ENCODE measurements at places on chromosomes 11 and 22.

GRCh38 chr22:20389288-20389687 lies 4.7 kb upstream of the ZNF74 start:
- no peak for DNase-seq

GRCh38 chr11:28257761-28258160 lies 149.6 kb downstream of the METTL15 start:
- DNase-seq, result no peak

DNA sequence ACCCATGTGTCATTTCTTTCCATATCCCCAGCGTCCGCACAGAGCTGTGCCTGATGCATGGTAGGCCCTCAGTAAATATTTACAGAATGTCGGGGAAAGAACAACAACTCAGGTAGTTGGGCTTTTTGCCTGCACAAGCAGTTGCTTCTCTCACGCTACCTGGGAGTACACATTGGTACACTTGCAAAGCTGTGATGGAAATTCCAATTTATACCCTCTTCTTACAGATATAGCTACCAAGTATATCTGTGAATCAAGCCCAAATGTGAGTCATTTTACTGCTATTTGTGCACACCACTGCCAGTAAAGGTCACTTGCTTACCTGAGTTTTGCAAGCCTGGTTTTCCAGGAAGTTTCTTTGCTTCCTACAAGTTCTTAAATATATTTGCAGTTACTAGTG lies 333.0 kb upstream of the NARS2 start:
- no peak for DNase-seq

DNA sequence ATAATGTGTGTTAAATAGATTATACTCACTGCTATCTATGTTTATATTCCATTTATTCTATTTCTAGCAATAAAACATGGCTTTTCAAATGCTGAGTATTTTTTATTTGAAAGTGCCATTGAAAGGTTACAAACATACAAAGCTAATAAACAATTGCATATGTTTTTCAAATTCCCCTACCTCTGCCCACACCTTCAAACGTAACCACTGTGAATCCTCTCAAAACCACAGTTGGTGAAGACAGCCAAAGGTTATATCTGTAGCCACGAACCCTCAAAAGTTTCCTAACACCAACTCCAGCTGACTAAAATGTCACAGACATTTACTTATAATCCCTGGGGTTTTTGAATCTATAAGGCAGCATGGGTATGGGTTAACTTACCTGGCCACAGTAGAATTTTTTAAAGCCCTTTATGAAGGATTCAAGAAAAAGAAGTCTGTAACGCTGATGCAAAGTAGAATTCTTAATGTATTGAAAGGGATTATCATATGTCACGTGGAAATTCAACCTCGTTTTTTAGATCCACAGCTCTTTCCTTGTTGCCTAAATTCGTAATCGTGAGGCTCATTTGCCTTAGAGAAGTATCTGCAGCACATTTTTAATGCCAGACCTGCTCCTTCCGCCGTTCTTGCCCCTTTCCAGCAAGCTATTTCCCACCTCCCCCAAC lies 122.5 kb upstream of the ZC3H12C start:
- no peak for DNase-seq

DNA sequence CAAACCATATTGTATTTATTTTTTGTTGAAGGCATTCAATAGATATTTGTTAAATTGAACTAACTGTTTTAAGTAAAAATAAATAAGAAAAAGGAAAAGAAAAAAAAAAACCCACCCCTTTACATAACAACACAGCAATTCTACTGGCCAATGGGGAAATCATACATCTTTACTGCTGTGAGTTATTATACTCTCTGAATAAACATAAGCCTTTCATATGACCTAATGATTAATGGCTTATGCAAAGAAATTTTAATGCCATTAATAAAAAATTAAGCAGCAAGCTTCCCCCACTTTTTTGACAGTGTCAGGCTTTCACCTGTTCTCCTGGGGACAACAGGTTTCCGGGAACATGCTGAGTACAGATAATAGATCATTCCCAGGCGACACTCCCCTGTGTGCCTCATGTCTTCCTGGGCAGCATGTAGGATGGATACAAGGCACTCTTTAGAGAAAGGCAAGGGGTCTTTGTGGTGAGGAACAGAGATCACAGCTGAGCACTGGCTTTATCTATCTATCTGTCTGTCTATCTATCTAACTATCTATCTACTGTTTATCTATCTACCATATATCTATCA lies 676.0 kb downstream of the NTM start:
- DNase-seq, result no peak

DNA sequence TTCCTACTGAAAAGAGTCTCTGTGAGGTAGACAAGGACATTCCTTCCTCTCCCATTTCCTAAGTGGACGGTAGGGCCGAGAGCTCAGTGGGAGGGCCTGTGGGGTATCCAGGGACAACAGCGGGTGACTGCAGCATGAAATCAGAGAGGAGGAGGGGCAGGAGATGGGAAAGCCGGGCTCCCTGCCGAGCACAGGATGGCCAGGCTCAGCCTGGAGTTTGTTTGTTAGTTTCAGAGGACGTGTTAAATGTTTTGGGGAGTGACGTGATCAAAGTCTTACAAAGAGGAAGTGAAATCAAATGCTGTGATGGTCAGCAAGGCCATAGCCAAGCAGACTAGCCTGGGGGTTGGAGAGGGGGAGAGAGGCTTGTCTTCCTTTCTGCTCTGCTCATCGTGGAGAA lies 152.7 kb downstream of the ADAMTS15 start:
- DNase-seq, result no peak
